Tongue (tissue), 3 donors: ENCODE measurements at places on chromosomes 16 and 17.

GRCh38 chr16:21224800-21225199 is 8.7 kb upstream of the ANKS4B start:
- no peak for DNase-seq

DNA sequence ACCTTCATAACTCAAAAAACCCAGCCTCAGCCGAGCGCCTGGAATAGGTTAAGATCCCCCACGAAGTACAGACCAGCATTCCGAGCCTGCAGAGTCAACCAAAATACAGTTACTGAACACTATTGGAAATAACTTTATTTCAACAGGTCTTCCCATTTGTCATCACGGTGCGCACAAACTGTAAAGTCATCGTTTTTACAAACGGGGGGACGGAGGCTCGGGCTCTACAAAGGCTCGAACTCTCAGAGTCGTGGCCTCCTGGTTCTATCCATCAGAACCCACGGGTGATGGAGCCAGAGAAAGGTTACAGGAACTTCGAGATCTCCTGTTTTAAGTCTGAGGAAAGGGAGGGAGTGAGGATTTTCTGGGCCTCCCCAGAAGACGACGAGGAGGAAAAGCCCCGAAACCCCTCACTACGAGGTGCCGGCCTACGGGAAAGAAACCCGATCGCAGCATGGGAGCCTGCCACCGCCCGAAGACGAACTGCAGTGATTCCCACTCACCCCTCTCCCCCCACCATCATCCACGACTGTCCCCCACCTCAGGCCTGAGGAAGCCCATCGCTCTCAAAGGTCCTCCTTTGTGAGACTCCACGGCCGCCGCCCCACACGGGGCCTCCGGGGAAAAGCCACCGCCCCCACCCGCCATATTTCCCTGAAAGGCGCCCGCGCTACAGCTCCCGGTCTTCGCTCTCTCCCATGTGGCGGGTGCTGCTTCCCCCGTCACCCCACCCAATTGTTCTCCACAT is 917 bp downstream of the YWHAE start:
- DNase-seq = no peak

DNA sequence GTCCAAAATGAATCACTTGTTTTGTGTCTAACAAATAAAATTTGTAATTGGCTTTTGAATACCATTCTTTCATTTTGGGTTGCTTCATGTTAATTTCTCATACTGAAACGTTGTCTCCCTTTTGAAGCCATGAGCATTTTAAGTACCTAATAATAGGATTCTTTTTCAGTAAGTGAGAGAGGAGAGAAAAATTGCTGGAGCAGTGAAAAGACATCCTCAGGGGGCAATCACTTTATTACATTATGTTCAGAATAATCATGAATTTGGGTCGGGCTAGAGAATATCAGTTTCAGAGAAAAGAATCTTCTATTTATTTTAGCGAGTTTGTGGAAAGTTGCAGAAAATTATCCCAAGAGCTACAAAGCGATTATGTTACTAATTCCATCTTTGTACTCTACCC is 96.8 kb downstream of the CNTNAP4 start:
- no peak for DNase-seq

- no peak for DNase-seq
Measured at GRCh38 chr17:27741971-27742575, 58.3 kb downstream of the NOS2 start.

- no peak for DNase-seq
Measured at GRCh38 chr16:77213542-77214106, 14.4 kb downstream of the SYCE1L start.

- peak; percentile 94 for DNase-seq
Measured at GRCh38 chr16:56909527-56909979, 22.4 kb upstream of the HERPUD1 start.

GRCh38 chr16:69616082-69616481 is 50.3 kb downstream of the NFAT5 start:
- no peak for DNase-seq

DNA sequence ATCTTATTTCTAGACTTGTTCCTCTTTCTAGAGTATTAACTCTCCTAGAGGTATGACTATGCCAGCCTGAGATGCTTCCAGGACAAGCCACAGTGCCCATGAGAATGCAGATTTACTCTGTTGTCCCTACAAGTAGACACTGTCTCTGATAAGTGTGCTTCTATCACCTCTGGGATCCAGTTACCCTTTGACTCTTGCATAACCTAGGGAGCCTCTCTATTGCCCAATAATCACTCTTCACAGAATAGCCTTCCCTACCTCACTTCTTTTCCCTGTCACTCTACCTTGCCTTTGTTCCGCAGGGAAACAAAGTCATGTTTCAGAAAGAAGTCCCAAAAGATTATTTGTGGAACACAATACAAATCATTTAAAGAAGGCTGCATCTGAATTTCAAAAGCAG is 1.6 kb upstream of the KRT34 start:
- DNase-seq = no peak

GRCh38 chr16:63169100-63169499 is 1132.9 kb upstream of the CDH8 start:
- no peak for DNase-seq

DNA sequence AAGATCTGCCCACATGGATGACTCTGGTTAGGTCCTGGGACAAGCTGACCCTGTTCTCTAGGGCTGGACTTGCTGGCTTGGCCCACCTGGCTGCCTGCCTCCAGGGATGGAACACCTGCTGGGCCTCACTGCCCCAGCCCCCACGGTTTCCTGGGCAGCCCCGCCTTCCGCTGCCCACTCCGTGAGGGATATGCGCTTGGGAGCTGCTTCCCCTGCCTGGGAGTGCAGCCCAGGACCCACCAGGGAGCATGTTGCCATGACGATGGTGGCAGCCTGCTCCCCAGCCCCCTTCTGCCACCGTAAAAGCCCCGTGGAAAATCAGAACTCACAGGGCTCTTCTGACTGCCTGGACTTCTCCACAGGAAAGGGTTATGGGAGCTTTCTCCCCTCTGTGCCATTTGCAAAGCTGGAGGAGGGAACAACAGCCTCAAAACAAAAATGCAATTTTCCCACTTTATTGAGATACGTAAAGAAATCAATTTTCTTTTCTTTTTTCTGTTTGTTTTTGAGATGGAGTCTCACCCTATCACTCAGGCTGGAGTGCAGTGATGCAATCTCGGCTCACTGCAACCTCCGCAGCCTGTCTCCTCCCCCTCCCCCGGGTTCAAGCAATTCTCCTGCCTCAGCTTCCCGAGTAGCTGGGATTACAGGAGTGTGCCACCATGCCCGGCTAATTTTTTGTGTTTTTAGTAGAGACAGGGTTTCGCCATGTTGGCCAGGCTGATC is 18.0 kb upstream of the GAS7 start:
- DNase-seq = no peak

DNA sequence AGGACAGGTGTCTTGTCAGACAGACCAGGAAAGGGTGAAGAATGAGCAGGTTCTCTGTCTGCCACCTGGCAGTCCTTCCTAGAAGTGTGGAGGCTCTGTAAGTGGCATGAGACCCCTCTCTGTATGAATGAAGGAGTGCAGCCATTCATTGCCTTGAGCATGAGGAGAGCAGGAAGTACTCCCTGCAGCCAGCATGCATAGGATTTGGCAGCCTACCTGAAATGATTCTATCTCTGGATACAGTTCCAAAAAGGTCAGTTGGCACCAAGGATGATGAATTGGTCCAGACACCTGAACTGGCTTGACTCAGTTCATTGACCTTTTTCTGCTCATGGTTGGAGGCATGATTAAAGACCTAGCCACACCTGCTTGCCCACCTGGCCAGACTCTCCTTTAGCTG is 163.0 kb downstream of the PRKCB start:
- DNase-seq = no peak

DNA sequence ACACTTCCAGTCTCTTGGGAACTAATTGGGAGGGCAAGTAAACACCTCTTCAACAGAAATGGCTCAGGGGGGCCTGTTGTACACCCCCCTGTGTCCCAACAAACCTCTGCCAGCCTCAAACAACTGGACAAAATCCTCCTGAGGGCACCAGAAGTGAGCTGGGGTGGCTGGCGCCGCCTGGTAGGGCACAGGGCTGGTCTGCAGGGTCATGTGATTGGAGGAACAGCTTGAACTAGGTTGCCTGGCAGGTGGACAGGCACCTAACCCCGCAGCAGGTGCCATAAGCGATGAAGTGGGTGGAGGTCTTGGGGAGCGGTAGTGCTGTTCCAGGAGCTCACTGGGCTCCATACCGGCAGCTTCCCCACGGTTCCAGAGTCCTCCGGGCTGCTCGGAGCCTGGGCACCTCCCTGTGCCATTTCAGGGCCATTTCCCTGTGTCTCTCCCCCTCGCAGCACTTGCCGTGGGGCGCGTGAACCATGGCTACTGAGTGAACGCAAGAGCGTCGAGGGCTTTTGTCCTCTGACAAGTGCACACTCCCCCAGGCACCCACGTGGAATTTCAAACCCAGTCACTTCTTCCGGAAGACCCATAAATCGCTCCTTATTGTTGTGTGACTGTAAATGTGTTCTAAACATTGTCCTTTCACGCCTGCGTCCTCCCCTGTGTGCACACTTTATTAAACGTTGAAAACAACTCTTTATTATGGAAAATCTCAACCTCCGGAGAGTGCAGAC is 101.5 kb downstream of the SEC14L1 start:
- no peak for DNase-seq

- DNase-seq = no peak
Measured at GRCh38 chr17:60260540-60260939, 110.8 kb downstream of the CA4 start.

DNA sequence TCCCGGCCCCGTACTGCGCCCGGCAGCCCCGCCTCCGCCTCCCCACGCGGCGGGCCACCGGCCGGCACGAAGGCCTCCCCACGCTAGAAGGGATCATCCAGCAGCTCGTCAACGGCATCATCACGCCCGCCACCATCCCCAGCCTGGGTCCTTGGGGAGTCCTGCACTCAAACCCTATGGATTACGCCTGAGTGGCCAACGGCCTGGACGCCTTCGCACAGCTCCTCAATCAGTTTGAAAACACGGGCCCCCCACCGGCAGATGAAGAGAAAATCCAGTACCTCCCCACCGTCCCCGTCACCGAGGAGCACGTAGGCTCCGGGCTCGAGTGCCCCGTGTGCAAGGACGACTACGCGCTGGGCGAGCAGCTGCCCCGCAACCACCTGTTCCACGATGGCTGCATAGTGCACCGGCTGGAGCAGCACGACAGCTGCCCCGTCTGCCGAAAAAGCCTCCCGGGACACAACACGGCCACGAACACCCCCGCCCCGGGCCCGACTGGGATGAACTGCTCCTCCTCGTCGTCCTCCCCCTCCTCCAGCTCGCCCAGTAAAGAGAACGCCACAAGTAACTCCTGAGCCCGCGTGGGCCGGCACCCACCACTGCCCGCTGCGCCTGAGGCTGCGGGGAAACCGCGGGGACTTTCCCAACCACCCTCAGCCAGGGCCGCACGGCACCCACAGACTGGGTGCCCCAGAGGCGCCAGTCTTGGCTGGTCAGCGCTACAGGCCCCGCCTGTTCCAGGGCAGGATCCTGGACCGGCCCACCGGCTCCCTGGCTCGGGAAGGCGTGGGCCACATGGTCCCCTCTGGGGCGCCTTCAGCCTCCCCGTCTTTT is 39.0 kb upstream of the AKAP1 start:
- peak; percentile 87 for DNase-seq

DNA sequence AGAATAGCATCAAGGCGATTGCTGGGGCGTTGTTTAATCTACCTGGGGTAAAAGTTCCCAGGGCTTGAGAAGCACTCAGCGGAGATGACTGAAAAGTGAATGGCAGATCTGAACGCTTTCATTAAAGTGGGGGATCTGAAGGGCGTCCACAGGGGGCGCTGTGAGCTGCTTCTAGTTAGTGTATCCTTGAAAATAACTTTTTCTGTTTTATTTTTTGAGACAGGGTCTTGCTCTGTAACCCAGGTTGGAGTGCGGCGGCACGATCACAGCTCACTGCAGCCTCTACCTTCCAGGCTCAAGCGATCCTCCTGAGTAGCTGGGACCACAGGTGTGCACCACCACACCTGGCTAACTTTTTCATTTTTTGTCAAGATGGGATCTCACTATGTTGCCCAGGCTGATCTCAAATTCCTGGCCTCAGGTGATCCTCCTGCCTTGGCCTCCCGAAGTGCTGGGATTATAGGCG is 360.4 kb downstream of the SEC14L1 start:
- no peak for DNase-seq

DNA sequence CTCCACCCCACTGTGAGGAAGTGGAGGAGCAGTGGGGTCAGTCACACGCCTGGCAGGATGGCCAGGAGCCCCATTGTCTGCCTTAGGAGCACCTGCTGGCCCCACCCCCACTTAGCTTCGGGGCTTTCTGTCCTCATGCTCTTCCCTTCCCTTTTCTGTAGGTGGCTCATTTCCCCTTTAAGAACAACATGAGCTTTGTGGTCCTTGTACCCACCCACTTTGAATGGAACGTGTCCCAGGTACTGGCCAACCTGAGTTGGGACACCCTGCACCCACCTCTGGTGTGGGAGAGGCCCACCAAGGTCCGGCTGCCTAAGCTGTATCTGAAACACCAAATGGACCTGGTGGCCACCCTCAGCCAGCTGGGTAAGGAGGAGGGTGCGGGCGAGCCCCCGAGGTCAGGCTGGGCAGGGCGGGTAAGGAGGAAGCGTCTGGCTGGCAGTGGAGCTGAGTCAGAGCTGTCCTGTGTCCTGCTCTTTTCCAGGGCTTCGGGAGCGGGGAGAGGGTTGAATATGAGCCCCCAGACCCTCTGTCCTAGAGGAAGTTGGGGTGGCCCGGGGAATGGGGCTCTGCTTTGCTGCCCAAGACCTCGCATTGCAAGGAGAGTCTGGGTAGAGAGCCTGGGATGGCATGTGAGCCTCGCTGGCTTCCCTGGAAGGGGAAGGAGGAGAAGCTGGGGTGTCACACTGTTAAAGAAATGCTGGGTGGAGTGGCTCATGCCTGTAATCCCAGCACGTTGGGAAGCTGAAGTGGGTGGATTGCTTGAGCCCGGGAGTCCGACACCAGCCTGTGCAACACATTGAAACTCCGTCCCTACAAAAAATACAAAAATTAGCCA is 9.2 kb upstream of the SERPINF1 start:
- no peak for DNase-seq

DNA sequence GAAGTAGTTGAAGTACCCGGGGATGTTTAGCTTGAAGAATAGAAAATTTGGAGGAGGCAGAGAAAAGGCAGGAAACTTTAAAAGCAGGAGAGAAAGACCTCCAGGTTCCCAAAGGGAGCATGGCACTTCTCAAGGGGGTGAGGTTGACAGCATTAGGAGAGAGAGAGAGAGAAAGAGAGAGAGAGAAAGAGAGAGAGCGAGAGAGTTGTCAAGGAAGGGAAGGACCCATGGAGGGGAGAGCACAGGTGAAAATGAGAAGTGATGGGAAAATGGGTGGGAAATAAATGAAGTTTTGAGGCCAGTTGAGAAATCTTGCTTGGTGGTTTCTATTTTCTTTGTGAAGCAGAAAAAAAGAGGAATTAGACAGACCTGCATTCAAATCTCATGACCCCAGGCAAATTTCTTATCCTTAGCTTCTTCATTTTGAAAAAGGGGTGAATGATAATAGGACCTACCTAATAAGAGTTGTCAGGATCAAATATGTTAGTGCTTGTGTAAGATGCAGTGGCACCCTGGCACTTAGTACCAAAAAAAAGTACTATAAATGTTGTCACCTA is 24.0 kb downstream of the PRKCB start:
- no peak for DNase-seq

GRCh38 chr17:77863814-77864161 is 94.7 kb upstream of the TNRC6C start:
- DNase-seq = no peak

GRCh38 chr17:42814633-42815399 is 9.3 kb downstream of the BECN1 start:
- no peak for DNase-seq

GRCh38 chr17:76556765-76557367 is 17.0 kb downstream of the PRCD start:
- DNase-seq = no peak

- DNase-seq = peak; percentile 37
Measured at GRCh38 chr17:62876673-62877405, 68.7 kb upstream of the MARCHF10 start.

- no peak for DNase-seq
Measured at GRCh38 chr16:1535391-1536291, 2.2 kb downstream of the TMEM204 start.
